ENCODE measurements at places on chromosomes 3 and 15.

DNA sequence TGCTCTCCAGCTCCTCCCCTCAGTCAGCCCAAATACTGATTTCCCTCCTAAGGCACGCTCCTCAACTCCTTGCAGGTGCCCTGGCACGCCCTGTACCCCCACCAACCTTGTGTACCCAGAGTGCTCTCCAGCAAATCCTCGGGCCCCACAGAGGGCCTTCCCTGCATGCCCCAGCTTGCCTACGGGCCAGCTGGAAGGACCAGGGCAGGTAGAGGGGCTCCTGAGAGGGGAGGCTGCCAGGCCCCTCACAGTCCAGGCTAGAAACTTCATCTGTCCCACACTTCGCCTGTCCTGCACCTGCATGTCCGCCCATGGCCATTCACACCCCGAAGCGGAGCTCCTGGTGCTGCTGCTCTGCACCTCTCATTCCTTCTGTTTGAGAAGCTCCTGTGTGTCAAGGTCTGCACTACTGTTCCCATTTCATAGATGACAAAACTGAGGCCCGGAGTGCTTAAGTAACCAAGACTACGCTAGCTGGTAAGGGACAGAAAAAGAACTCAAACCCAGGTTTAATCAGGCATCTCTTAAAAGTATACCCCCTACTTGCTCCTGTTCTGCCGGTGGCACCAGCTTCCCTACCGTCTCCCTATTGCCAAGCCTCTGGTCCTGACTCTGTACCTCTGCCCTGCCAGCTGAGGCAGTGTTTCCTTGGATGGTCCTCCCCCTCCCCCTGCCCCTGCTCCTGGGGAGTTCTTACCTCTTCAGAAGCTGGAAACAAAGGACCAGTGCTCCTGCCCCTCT lies 35.6 kb downstream of the ZXDC start:
- no peak for DNase-seq

DNA sequence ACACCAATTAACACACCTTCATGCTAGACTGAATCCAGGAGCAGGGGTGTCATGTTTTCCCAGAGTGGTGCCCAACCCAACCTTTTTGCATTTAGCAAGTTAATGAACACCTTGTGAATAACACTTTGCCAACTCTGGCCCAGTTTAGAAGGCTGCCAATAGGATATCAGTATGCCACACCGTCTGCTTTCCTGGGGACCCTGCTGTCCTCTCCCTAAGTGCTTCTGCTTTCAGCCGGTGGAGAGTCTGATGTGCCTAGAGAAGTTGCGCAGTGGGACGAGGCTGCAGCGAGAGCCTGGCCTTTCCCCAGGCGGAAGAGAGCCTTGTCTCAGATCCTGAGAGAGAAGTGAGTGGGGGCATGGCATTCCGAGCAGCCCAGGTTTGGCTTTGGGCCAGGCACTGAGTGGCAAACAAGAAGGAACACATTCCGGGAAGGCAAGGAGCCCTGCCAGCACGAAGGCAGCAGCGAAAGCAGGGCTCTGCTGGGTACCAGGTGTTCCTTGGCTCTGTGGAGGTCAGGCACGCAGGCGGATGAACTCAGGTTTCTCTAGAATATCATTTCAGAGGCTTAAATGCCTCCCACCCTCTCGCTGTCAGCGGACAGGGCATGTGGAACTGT lies 36.9 kb downstream of the SENP8 start:
- DNase-seq: no peak

- DNase-seq: no peak
Observed at GRCh38 chr3:142596726-142597088, 514 bp downstream of the PLS1 start.

- peak; percentile 43 for DNase-seq
Observed at GRCh38 chr3:14791343-14791945, 27.3 kb upstream of the FGD5 start.

DNA sequence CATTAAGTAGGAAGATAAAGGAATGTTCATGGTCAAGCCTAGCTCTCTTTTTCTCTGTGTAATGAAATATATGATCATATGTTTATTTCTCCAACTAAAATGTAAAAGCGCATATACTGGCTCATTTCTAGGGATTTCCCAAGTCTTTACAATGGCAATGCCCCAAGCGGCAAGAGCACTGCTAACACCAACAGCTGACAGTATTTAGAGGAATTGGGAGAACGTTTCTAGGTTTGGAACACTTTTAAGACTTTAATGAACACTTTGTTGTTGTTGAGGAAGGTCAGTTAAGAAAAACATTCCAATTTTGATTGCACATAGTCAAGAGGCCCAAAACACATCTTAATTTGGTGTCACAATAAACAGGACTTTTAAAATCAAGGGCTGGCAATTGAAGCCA lies 132.7 kb downstream of the ATP8B4 start:
- no peak for DNase-seq

DNA sequence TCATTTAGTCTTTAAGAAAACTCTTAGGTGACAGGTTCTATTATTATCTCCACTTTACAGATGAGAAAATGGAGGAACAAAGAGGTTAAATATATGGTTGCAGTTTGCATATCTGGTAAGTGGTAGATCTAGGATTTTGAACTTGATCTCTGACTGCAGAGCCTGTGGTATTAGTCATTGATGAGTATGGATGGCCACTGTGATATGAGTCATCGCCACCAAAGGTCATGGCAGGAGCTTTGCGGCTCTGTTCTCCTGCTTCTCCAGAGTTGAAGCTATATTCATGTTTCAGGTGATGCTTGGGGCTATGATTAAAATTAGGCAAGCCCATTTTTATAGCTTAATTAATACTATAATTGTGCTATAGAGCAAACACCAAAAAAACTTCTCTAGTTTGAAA lies 306.2 kb upstream of the DPPA4 start:
- no peak for DNase-seq

DNA sequence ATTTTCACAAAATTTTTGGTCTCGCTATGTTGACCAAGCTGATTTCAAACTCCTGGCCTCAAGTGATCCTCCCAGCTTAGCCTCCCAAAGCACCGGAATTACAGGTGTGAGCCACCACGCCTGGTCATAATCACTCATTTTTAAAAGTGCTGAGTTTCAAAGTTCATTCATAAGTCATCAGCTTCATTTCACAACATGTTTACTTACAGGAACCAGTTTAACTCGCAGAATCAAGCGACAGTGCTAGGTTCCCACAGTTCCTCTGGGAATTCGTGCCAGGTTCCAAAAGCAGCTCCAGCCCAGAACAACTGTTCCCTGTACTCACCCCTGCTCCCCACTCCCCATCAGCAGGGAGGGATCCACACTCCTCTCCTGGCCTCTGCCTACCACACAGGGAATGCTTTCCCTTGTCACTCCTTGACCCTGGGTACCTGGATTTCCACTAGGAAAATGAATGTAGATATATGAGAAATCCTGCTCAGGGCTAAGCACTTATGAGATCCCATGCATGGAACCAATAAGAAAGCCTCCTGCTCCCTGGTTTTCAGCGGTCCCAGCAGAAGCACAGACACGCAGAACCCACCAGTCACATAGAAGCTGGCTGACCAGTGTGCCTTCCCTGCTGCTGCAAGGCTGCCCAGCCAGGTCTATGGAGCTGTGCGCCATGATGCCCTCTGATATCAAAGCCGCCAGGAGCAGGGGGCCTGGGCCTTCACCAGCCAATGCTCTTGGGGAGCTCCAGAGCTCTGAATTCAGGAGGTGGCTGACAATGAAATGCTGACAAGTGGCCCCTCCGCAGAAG lies 72.3 kb downstream of the ITGB5 start:
- no peak for DNase-seq

GRCh38 chr3:131361464-131362421 lies 19.8 kb upstream of the NUDT16 start:
- DNase-seq: peak; percentile 12

DNA sequence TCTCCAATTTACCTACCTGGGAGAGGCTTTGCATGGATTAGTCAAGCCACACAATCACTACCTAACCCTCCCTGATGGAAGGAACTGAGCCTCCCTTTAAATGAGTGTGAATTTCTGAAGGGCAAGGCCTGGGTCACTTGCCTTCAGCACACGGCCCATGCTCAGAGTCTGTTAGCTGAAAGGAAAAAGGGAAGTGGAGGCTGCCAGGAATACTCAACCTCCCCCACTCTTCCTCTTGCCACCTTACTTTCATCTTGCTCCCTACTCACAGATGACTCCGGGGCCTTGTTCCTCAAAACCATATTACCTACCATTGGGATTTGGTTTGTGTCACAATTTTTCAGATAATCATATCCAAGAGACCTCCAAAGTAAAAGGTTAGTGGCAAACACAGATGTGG lies 220.0 kb downstream of the ABHD5 start:
- no peak for DNase-seq

DNA sequence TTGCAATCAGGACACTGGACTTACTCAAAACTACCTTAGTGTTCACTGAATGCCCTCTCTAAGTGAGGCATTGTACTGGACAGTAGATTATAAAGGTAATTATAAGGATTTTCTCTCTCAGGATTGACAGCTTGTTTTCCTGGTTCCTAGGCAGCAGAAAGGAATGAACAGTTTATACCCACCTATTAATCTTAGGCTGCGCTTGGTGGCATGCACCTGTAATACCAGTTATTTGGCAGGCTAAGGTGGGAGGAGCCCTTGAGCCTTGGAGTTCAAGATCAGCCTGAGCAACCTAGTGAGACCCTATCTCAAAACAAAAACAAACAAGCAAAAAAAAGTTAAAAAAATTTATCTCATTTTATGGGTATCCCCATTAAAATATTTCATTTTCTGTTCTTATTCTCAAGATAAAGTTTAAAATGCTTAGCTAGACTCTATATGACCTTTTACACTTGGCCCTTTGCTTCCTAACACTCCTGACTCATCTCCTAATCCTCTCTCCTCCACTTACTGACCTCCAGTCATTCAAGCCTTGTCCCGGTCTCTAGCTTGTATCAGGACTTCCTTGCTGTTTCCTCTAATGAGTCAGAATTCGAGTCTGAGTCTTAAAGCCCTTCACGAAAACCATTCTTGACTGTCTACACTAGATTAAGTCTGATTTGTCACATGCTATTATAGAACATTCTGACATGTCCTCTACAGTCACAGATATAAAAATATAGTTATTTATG lies 348.6 kb downstream of the NLGN1 start:
- no peak for DNase-seq

- no peak for DNase-seq
Observed at GRCh38 chr3:40024526-40024925, 215.1 kb downstream of the MYRIP start.

GRCh38 chr3:114566767-114567166 lies 272.9 kb downstream of the TIGIT start:
- no peak for DNase-seq

- DNase-seq: no peak
Observed at GRCh38 chr15:99427668-99428361, 138.0 kb upstream of the MEF2A start.

DNA sequence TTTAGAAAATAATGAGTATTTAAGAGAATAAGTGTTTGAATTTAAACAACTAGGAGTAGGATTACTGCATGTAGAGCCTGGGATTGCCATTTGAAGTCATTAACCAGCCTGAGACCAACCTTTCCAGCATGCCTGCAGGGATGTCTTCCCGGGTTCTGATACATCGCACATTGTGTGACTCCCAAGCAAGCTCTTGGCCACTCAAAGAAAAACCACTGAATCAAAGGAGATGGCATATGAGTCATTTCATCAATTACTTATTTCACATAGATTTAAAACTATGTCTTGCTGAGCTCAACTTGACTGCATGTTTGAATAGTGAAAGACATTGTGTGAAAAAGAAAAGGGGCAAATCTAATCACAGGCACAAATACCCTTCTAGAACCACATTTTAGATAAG lies 15.0 kb upstream of the THBS1 start:
- no peak for DNase-seq

GRCh38 chr3:68004091-68004490 lies 349.7 kb upstream of the SUCLG2 start:
- DNase-seq: no peak

DNA sequence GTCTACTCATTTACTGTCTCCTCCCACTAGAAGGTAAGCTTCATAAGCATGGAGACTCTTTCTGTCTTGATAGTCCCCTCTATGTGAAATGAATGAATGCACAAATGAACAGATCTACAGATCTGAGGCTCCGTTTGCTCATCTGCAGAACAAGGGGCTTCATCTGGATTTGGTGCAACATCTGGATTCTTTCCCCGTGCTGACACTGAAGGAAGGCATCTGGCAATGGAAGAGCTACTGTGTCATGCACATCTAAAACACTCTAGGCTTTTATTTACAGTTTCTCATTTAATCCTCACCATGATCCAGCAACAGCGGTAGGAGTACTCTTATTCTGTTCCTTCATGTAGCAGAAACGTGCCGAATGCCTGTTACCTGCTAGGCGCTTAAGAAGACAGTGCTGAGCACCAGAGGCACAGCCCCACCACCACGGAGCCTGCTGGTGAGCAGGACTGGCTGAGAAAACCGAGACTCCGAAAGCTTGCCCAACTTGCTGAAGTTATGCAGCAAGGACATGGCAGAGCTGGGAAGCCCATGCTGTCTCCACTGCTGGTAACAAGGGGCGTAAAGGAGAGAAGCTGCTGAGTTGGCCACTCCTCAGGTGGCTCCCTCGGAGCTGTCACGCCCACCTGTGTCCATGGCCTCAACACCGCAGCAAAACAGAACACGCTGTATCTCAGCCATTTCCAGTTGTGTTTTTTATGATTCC lies 31.1 kb downstream of the LSM3 start:
- DNase-seq: no peak

DNA sequence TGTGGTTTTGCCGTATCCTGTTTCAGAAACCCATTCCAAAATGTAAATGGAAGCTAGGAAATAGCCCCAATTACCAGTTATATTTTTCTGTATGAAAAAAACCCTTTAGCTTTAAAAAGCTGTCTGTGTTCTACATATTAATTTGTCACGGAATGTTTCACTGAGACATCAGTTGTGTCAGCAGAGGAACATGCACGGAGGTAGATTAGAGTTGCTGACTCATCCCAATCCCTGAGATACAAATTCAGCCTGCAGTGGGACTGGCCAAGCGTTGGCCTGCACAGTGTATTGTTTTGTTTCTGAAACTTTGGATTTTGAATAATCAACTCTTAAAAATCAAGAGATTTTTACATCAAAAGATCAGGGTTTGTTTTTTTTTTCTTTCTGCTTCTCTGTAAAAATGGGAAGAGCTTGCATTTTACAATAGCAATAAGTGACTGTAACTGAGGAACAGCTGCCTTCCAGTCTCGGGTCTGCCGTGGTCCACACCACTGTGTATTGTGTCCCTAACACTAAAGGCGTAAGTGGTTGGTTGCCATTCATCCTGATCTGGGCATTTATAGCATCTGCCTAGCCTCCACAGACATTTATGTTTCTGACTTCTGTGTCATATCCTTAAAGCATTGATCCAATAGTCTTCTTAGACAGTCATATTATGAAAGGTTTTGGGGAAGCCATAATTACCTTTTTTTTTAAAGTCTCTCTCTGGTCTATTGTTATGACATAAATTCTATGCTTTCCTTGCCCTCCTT lies 218.1 kb downstream of the ADAMTSL3 start:
- DNase-seq: no peak
